ENCODE measurements at places on chromosomes 3 and 15.

GRCh38 chr3:51715231-51715976, 8.5 kb downstream of the GRM2 start:
- no peak for DNase-seq

DNA sequence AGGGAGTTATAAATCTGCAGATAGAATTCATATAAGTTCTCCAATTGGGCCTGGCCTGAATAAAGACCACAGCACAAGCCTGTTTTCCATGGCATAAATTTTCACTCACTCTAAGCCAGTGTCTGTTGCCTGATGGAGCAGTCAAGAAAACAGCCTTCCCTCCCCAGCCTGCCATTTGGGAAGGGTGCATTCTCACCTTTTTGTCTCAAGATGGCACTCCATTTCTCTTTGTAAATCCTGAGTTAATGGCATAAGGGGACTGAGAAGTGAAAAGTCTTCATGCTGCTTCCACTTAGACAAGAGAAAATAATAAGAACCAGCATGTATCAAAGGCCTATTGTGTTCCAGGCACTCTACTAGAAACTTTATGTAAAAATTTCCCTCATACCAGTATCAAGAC, 115.6 kb upstream of the MANF start:
- no peak for DNase-seq

DNA sequence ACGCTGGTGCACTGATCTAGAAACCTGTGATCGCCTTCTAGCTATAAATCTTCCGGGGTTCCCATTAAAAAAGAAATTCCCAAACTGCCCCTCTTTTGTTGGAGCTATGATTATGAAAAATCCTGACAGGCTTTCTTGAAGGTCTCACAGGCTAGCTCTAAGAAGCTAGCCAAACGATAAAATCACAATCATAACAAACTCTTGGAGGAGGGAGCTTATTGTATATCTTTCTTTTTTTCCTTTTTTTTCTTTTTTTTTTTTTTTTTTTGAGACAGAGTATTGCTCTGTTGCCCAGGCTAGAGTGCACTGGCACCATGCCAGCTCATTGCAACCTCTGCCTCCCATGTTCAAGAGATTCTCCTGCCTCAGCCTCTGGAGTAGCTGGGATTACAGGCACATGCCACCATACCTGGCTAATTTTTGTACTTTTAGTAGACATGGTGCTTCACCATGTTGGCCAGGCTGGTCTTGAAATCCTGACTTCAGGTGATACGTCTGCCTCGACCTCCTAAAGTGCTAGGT, 72.0 kb downstream of the MYO1E start:
- DNase-seq: no peak

- DNase-seq: no peak
These were observed 1389.3 kb upstream of the ALCAM start for GRCh38 chr3:103977417-103977816.

DNA sequence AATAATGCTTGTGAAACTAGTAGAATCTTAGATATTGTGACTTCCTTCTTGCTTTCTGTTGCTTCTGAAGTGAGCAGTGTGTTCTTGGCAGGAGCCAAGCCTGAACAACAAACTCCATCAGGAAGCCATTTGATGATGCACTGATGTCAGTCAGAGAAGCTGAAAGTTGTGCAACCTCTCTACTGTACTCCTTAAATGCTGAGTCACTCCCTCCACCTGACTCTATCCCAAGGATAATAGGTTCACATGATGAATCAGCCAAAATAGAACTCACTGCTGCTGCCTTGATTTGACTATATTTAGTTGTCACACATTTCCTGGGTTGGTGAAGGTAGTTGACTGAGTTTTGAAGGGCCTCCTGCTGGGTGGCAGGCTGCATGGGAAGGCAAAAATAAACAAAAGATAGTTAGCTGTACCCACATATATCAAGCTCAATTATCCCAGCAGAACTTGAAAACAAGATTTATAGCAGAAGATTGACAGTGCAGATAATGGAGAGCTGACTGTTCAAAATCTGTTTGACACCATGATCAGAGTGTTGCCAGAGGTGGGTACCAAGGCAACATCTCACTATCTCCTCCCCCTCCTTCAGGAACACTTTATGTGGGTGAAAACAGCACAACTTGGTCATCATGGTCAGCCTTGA, 328.4 kb upstream of the DPH6 start:
- DNase-seq: no peak

DNA sequence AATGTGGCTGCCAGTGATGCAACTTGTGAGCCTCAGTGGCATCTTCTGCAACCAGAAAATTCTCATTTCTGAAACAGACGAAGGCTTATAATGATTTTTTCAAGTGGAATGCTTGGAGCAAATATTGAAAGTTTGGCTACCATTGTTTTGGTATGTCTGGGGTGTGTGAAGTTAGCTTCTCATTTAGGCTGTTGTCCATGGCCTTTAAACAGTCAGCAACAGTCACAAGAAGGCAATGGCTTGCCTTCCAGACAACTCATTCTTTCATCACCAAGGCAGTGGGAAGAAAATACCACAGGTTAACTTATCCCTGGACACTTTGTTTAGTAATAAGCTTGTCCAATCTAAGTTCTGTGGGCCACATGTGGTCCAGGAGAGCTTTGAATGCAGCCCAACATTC, 4.7 kb upstream of the BNC1 start:
- DNase-seq: no peak

DNA sequence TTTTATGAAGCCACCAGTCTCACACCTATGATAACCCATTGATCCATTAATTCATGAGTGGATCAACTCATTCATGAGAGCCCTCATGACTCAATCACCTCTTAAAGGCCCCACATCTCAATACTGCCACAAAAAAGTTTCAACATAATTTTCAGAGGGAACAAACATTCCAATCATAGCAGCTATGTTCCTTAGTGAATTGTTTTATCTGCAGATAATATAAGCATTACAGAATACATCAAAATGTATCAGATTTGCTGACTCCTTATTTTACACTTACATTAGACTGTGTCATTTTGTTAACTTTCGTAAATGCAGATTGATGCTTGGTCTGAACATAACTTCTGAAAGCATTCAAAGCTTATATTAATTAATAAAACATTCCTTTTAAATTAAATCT, 155.3 kb upstream of the MBNL1 start:
- DNase-seq: no peak

DNA sequence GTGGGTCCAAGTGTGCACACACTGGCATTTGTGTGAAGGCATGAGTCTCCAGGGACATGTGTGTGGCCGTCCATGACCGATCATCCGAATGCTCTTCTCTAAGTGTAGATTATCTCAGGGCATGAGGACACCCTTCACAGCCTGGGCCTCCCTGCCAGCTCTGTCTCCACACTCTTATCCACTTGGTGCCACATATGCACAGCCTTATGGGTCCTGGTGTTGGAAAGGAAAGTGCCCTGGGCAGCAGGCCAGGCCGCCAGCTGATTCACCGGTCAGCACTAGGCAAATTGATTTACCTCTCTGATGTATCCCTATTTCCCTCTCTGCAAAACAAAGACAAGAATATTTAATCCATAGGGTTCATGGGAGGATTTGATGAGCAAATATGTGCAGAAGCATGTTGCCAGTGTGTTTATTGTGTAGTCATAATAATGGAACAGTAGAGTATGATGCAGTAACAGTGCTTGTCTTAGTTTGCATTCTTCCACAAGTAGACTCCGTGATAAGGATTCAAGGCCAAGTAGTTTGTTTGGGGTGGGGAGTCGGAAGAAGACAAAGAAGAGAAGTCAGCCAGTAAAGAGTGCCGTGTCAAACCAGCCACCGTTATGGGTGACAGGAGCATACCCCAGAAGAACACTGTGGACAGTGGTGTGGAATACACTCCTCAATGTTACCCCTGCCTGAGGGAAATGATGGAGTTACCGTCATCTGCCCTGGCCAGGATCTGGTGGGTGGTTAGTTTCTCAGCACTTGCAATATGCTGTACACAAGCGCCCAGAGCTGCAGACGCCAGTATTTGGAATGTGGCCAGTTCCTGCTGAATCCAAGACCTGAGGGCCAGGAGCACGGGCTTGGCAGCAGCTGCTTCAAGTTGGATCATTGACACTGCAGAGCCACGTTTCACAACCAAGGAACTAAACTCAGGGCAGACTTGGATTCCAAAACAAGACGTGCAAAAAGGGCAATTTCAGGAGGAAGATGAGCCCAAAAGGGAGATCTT, 85.1 kb downstream of the MTHFS start:
- no peak for DNase-seq

DNA sequence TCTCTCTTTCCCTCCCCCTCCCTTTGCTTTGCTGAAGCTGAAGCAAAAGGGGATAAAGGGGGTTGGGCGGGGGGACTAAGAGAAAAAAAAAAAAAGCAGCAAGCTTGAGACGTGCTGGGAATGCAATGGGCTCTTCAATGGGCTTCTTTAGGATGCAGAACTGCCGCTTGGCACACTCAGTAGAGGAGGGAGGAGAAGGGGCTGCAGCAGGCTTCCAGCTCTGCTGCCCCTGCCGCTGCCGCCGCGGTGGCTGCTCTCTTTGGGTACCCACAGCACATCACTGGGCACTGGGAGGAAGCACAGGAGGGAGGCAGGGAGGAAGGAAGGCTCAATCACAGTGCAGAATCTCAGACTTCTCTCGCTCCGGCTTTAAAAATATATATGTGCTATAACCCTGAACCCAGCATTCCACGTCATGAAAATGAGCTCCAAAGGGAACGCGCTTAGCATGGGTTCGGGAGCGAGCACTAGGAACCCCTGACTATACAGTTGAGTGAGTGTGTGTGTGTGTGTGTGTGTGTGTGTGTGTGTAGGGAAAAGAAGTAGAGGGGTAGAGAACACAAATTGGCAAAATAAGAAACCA, 3.5 kb downstream of the SLITRK3 start:
- no peak for DNase-seq

GRCh38 chr3:161471211-161471610, 25.4 kb upstream of the OTOL1 start:
- no peak for DNase-seq

GRCh38 chr3:43785551-43785950, 94.8 kb downstream of the ABHD5 start:
- DNase-seq: no peak

- no peak for DNase-seq
These were observed 84.3 kb downstream of the RAB11A start for GRCh38 chr15:65953622-65954021.

- DNase-seq: no peak
These were observed 34.7 kb downstream of the ARRDC4 start for GRCh38 chr15:97995192-97995591.

GRCh38 chr15:78100886-78101285, 8.5 kb downstream of the SH2D7 start:
- DNase-seq: no peak

DNA sequence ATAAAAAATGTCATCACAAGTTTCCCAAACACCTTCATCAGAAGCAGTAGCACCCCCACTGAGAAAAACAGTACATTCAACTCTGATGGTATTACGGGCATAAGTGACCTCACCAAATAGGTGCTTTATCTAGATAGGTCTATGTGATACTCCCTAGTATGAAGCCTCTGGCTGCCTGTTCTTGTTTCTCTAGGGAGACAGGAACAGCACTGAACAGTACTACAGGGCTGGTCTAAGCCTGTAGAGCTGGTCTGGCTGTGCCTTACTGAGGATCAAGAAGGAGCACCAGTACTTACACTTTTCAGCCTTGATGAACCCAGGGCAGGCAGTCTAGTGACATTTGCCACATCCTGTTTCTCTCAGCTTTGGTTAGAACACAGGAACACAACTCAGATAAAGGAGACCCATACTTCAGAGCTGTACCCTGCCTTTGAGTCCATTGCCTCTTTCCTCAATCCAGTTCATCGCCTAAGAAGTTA, 35.9 kb downstream of the OXNAD1 start:
- DNase-seq: no peak

GRCh38 chr15:73284090-73284716, 84.6 kb downstream of the HCN4 start:
- no peak for DNase-seq

GRCh38 chr3:50205413-50206276, 574 bp downstream of the SLC38A3 start:
- DNase-seq: no peak

DNA sequence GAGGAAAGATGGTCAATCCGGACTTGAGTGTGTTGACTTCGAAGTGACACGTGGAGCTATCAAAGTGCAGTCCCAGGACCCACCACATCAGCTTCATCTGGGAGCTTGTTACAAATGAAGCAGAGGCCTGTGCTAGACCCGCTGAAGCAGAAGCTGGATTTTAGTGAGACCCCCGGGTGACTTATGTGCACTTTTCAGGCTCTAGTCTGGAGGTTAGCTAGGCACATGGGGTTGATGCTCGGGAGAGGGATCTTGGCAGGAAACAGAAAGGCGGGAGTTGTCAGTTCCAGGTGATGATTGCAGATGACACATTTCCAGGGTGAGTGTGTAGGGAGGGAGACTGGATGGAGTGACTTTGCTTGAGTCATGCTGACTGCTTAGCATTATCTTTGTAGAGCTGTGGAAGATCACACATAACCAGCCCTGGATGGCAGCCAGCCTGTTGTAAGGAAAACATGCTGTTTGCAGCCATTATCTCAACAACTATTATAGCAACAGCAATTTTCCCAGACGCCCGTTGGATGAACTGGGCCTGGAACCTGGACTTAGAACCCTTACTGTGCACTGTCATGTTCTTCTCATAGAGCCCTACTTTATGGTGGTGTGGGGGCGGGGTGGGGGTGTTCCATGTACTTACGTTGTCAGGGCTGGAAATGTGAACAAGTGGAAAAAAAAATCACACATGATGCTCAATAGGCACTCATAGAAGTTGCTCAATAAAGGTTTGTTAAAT, 122.4 kb downstream of the THSD4 start:
- DNase-seq: peak; percentile 5

GRCh38 chr3:52609316-52609815, 73.0 kb downstream of the UQCC5 start:
- DNase-seq: no peak

- no peak for DNase-seq
These were observed 320.6 kb downstream of the UACA start for GRCh38 chr15:70442616-70443321.

DNA sequence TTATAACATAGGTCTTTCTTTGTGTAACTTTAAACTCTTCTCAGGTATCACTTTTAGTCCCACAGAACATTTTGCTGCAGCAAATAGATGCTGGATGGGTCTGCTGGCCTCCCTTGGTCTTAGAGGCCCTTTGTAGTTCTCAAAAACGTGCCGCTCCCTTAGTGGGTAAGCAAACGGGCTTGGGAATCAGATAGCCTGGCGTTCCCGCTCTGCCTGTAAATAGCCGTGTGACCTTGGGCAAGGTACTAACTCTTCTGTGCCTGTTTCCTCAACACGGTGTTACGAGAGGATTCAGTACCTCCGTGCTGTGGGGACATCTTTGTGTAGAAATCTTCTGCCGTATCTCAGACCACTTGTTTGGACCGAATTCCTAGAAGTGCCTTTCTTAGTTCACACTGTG, 64.4 kb downstream of the DNAJB8 start:
- DNase-seq: no peak

GRCh38 chr3:156358232-156358631, 196.7 kb downstream of the SSR3 start:
- no peak for DNase-seq

GRCh38 chr3:37287776-37288175, 113.4 kb upstream of the LRRFIP2 start:
- no peak for DNase-seq

- DNase-seq: no peak
These were observed 57.6 kb downstream of the PDCD6IP start for GRCh38 chr3:33855884-33856546.

Data from GOT3 (cell line).